ENCODE measurements at places on chromosomes 2 and 18.

GRCh38 chr2:215868846-215869543 is 144.4 kb downstream of the MREG start:
- no peaks in the 10 kb centered on the region for H3K36me3 ChIP-seq
- DNase-seq, result no peak
- H3K4me3 ChIP-seq, result no peak overlapping the region
- peaks cover 72% of the 10 kb centered on the region for H3K27me3 ChIP-seq
- H3K27ac ChIP-seq, result no peak overlapping the region

DNA sequence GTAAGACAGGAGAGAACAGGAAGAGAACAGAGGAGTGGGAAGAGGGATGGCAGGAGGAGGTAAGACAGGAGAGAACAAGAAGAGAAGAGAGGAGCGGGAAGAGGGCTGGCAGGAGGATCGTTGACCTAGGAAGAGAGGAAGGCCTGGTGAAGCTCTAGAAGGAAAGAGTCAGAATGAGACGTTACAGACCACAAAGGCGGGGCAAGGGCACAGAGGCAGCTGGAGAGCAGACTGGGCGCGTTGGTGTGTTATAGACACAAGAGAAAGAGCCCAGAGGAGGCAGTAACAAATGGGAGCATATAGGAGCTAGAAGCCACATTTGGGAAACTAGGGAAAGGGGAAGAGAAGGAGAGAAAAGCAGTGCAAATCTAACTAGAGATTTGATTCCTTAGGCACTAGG is 26.6 kb downstream of the PTRHD1 start:
- H3K36me3 ChIP-seq, result peaks cover 61% of the 10 kb centered on the region
- H3K27me3 ChIP-seq, result no peaks in the 10 kb centered on the region
- peak overlapping the region; percentile 30 for H3K27ac ChIP-seq
- peaks cover 12% of the 10 kb centered on the region for H3K4me1 ChIP-seq

GRCh38 chr2:195961873-195962272 is 106.8 kb downstream of the DNAH7 start:
- no peak overlapping the region for H3K4me3 ChIP-seq
- H3K36me3 ChIP-seq, result no peaks in the 10 kb centered on the region
- no peaks in the 10 kb centered on the region for H3K4me1 ChIP-seq

GRCh38 chr2:25794544-25795276 is 83.6 kb downstream of the ASXL2 start:
- H3K4me3 ChIP-seq, result peak overlapping the region; percentile 75
- H3K4me1 ChIP-seq, result peaks cover 34% of the 10 kb centered on the region
- DNase-seq, result no peak

DNA sequence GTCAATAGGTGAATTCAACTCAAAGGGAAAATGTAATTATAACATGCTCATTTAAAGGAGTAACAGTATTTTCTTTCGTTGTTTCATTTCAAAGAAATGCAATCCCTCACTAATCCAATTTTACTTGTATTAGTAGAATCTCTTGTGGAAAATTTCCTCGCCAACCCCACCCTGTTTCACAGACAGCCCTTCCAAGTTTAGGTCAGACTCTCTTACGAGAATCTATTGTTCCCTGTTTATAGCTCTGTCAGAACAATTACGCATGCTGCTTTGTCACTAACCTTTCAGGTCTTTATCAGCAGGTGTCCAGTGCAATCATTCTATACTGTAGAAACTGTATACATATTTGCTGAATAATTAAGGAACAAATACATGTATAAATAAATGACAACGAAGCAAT is 657.8 kb upstream of the LINC00305 start:
- no peaks in the 10 kb centered on the region for H3K27me3 ChIP-seq
- H3K36me3 ChIP-seq, result no peaks in the 10 kb centered on the region
- no peaks in the 10 kb centered on the region for H3K4me1 ChIP-seq

DNA sequence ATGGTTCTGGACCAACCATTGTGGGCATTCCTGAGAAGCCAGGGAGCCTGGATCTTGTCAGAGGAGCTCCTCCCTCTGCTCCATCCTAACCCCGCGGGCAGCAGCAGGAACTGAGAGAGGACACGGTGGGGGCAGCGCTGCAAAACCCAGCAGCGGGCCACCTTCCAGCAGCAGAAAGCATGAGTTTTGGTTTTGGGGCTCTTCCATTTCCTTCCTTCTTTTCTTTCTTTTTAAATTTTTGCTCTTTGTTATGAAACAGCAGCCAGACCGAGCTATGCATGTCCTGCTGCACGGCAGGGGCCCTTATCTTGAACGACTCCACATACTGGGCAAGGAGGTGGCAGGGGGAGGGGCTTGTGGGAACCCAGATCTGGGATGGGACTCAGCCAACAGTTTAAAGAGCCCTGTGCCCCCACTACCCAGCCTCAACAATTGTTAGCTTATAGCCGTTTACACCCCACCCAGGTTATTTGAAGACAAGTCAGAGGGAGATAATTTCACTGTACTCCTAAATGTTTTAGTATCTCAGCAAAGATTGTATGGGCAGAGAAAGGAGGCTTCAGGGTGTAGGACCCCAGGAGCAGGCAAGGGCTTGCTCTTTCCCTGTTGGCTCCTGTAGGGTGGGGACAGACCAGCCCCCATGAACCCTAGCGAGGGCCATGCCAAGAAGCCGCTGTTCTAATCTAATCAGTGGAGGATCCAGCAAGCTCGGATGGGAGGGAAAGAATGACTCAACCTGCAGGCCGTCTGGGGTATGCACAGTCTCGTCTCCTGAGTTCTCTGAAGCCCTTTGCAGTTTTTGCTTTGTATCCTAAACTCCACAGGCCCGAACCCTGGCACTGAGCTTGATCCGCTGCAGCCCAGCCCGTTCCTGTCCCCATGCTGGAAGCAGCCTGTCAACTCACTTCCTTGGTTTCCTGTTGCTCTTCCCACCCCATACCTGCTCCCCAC is 75.3 kb downstream of the LRRFIP1 start:
- peaks cover 90% of the 10 kb centered on the region for H3K36me3 ChIP-seq
- H3K27ac ChIP-seq, result peak overlapping the region; percentile 90
- peak overlapping the region; percentile 99 for H3K4me3 ChIP-seq
- H3K27me3 ChIP-seq, result no peaks in the 10 kb centered on the region

GRCh38 chr18:56330366-56331110 is 307.9 kb downstream of the TXNL1 start:
- H3K27me3 ChIP-seq, result no peaks in the 10 kb centered on the region
- H3K4me3 ChIP-seq, result no peak overlapping the region
- H3K4me1 ChIP-seq, result no peaks in the 10 kb centered on the region
- H3K27ac ChIP-seq, result no peak overlapping the region
- no peaks in the 10 kb centered on the region for H3K36me3 ChIP-seq
- DNase-seq, result no peak

GRCh38 chr18:59697236-59697932 is at the start of gene CCBE1:
TSS of gene CCBE1 (minus strand) at chr18:59697423.
- no peaks in the 10 kb centered on the region for H3K36me3 ChIP-seq
- H3K4me3 ChIP-seq, result no peak within 1 kb of the TSS
- DNase-seq, result peak; percentile 1
- peaks cover 41% of the 10 kb centered on the region for H3K27me3 ChIP-seq
- no peak within 1 kb of the TSS for H3K27ac ChIP-seq
- H3K4me1 ChIP-seq, result peaks cover 3% of the 10 kb centered on the region

GRCh38 chr18:49721981-49722380 is 91.4 kb downstream of the ACAA2 start:
- peaks cover 46% of the 10 kb centered on the region for H3K27me3 ChIP-seq
- DNase-seq, result no peak
- no peaks in the 10 kb centered on the region for H3K36me3 ChIP-seq
- peaks cover 10% of the 10 kb centered on the region for H3K4me1 ChIP-seq
- no peak overlapping the region for H3K4me3 ChIP-seq

DNA sequence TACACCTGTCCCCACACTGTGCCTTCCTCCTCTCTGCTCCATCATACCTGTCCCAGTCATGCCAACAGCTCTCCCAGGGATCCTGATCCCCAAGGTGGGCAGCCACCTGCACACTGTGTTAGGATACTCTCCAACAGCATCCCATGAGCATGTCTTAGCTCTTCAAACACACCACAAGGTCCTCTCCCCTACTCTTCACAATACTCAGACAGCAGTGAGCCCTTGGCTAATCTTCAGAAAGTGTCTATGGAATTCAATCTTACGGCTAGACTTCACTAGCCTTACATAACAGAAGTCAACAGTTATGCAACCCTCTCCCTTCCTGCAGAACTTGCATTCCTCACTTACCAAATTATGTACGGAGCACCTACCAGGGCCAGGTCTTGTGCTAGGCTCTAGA is 79.9 kb downstream of the MYO5B start:
- peaks cover 81% of the 10 kb centered on the region for H3K27me3 ChIP-seq
- no peak overlapping the region for H3K4me3 ChIP-seq
- H3K4me1 ChIP-seq, result no peaks in the 10 kb centered on the region
- H3K36me3 ChIP-seq, result no peaks in the 10 kb centered on the region
- no peak overlapping the region for H3K27ac ChIP-seq

GRCh38 chr2:50955081-50955480 is 76.9 kb downstream of the NRXN1 start:
- no peak for DNase-seq
- no peaks in the 10 kb centered on the region for H3K27me3 ChIP-seq
- H3K36me3 ChIP-seq, result no peaks in the 10 kb centered on the region
- H3K27ac ChIP-seq, result no peak overlapping the region

- no peaks in the 10 kb centered on the region for H3K27me3 ChIP-seq
- peaks cover 2% of the 10 kb centered on the region for H3K36me3 ChIP-seq
- no peak overlapping the region for H3K27ac ChIP-seq
- peaks cover 3% of the 10 kb centered on the region for H3K4me1 ChIP-seq
- H3K4me3 ChIP-seq, result no peak overlapping the region
Observed at GRCh38 chr2:25410370-25410769, 68.6 kb upstream of the DNMT3A start.

DNA sequence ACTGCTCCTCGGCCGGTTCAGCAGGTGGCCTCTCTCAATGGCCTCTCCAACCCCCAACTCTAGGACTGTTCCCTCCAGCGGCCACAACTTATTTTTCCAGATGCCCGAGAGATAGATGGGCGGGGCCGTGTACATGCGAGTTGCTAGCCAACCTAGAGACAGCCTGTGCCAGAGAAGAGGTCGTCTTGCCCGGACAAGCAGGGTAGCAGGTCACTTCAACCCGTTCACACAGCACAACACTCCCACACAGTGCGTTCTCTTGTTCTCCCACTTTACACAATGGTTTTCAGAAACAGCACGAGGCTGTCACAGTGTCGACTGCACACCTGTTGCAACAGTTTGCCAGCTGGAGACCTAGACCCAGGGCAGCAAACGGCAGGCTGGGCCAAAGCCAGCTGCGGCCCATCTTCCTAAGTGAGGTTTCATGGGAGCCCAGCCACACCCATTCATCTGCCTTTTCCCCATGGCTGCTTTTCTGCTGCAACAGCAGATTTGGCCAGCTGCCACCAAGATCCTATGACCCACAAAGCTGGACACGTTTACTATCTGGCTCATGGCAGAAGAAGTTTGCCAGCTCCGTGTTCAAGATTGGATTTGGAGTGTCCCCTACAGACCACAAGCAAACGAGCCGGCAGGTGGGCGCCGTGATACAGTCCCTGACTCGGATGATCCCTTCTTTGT is 7.3 kb upstream of the PRLH start:
- no peaks in the 10 kb centered on the region for H3K36me3 ChIP-seq
- H3K4me3 ChIP-seq, result no peak overlapping the region
- no peak overlapping the region for H3K27ac ChIP-seq
- no peaks in the 10 kb centered on the region for H3K4me1 ChIP-seq
- DNase-seq, result no peak

DNA sequence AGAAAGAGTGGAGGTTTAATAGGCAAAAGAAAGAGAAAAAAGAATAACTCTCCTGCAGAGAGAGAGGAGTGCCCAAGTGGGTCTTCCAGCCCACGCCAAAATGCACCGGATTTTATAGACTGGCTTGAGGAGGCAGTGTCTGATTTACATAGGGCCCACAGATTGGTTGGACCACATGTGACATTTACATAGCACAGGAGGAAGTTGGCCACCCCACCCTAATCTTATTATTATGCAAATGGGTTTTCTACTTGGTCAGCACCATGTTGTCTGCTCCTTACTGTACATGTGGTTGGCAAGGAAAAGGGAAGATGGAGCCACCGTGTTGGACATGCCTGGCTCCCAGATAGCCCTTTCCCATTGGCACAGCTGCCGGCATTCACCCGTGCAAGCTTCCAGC is 56.8 kb downstream of the SP110 start:
- peaks cover 29% of the 10 kb centered on the region for H3K36me3 ChIP-seq
- peak overlapping the region; percentile 65 for H3K27ac ChIP-seq
- no peak for DNase-seq
- no peak overlapping the region for H3K4me3 ChIP-seq

DNA sequence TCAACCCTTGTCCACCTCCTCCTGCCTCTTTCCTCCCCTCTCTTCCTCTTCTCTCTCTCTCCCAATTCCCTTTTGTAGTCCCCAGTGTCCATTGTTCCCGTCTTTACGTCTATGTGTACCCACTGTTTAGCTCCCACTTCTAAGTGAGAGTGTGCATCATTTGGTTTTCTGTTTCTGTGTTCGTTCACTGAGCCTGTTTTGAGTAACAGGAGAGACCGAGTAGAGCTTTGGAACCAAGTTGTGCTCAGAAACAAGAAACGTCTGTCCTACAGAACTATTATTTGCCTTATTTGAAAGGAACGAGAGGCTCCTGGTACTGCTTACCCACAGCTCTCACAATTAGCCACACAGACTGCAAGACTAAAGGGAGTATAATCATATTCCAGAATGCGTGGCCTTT is 50.1 kb upstream of the MAPRE2 start:
- no peak for DNase-seq
- no peak overlapping the region for H3K27ac ChIP-seq
- H3K27me3 ChIP-seq, result no peaks in the 10 kb centered on the region
- peaks cover 3% of the 10 kb centered on the region for H3K36me3 ChIP-seq
- no peak overlapping the region for H3K4me3 ChIP-seq

- no peak overlapping the region for H3K4me3 ChIP-seq
- no peaks in the 10 kb centered on the region for H3K36me3 ChIP-seq
- peaks cover 8% of the 10 kb centered on the region for H3K27me3 ChIP-seq
- H3K27ac ChIP-seq, result no peak overlapping the region
- DNase-seq, result no peak
- H3K4me1 ChIP-seq, result no peaks in the 10 kb centered on the region
Observed at GRCh38 chr2:120620025-120620793, 115.5 kb upstream of the GLI2 start.

DNA sequence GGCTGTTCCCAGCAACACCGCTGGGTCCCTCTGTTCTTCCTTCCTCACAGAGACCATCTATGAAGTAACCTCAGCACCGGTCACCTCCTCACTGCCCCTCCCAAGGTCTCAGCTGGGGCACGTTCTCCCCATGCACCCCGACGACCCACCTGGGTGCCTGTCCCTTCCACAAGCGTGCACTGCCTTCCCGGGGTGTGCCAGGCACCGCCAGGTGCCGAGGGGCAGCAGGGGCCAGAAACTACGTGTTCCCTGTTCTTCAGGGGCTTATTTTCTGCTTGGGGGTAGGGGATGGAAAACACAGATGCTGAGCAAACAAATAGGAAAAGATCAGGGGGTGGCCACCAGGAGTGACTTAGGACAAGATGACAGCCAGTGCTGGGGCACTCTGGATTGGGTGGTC is 30.4 kb upstream of the SEMA4C start:
- DNase-seq, result no peak
- no peak overlapping the region for H3K27ac ChIP-seq
- H3K27me3 ChIP-seq, result no peaks in the 10 kb centered on the region
